ENCODE measurements at places on chromosomes 12 and 14.

GRCh38 chr12:23560611-23561010 is 388.9 kb downstream of the SOX5 start:
- DNase-seq: no peak

- DNase-seq: no peak
Observed at GRCh38 chr12:87413784-87414183, 615.4 kb downstream of the C12orf50 start.

DNA sequence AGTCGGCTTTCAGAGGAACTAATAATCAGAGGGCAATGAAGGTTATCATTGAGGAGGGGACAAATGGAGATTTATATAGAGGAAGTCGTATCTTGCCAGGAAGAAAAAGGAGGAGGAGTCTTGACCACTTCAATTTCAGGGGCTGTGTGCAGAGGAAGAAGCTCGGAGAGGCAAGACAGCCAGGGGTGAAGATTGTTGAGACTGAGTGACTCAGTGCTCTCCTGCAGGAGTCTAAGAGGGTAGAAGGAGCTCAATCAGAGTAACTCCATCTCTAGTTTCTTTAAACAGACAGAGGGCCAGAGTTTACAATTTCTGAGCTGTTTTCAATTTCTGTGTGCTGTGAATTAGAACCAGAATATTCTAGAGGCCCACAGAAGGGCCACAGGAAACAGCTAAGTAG is 439.3 kb upstream of the PRICKLE1 start:
- DNase-seq: no peak

- no peak for DNase-seq
Observed at GRCh38 chr14:74620497-74620921, 8.5 kb upstream of the LTBP2 start.

GRCh38 chr14:47596860-47597259 is 78.5 kb downstream of the MDGA2 start:
- DNase-seq: no peak

GRCh38 chr14:76112889-76113624 is 38.7 kb upstream of the GPATCH2L start:
- DNase-seq: no peak

- no peak for DNase-seq
Observed at GRCh38 chr14:75428230-75429104, 645 bp downstream of the JDP2 start.

GRCh38 chr12:22856178-22856577 is 231.2 kb downstream of the ETNK1 start:
- peak; percentile 32 for DNase-seq

DNA sequence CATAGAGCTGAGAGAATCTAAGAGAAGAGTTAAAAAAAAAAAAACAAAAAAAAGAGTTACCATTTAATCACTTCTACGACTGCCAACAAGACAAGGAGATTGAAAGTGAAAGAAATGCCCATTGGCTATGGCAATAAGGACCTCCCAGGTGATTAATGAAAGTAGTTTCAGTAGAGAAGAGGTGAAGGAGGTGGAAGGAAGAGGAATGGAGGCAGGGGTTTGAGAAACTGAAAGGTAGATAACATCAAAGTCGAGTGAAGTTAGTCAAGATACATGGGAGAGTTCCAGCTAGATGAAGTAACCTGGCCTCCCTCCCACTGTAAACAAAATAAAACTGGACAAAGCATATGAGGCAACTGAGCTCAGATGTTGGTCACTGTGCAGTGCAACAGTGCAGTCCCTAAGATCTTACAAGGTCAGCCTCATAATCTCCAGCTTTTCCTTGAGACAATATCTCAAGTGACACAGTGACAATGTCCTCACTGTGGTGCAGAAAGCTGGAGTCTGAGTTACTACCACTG is 118.0 kb upstream of the CCDC198 start:
- no peak for DNase-seq

DNA sequence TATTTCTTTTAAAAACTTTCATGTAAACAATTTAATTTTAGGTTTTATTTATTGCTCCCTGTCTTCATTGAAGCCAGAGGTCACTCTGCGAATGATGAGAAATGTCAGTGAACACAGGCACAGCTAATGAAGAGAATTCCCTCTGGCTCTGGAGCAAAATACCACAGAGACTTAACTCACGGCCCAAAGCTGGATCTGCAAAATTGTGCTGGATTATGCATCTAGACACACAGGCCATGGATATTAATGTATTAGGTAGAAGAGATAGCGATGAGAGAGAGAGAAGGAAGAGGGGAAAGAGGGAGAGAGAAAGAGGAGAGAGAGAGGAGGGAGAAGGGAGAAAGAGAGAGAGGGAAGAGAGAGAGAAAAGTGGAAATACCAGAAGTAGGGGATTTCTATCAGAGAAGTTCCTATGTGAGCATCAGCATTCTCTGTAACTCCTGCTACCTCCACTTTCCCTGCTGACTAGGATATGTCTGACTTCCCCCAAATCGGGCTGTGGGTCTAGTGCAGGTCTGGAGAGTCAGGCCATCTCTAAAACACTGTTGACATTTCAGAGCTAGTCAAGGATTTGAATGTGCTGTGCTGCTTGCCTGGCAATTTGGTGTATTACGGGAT is 3.7 kb downstream of the ARHGDIB start:
- DNase-seq: no peak

- DNase-seq: no peak
Observed at GRCh38 chr12:23055004-23055403, 430.0 kb downstream of the ETNK1 start.

- no peak for DNase-seq
Observed at GRCh38 chr12:77590306-77590705, 240.4 kb upstream of the NAV3 start.

DNA sequence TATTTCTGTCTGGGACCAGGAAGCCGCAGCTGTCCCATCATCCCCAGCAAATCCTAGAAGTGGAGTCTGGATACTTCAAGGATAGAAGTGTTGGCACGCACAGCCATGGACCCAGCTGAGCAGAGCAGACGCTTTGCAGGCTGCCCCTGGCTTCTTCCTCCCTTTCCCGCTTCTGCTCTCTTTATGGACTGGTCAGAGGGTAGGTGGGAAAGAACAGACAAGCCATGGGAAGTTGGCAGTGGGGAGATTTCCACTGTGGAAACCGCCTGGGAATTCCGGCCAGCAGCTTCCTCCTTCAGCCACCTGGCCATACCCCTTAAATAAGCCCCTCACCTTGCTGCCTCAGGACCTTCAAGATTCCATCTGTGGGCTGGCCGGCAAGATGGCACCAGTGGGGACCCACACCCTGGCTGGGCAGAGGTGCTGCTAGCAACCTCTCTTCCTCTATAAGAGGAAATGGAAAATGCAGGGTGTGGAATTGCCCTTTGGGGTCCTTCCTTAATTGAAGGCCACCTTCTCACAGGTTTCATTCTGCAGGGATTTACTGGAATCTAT is 20.6 kb downstream of the OTUB2 start:
- DNase-seq: no peak

DNA sequence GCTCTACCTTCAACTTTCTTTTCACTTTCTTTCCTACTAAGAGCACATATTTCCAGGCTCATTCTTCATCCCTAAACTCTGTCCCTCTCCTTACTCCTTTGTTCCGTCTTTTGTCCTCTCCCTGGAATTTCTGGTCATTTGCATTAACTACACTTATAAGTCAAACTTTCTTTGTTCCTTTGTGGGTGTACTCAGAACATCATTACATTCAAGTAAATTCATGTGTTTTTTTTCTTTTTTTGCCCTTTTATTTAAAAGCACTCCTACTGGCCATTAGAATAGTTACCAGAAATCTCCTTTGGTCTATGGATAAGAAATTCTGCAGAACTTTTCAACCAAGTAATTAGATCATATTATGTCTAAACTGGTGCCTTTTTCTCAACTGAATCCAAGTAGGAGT is 802.6 kb downstream of the DIO2 start:
- DNase-seq: no peak

- DNase-seq: no peak
Observed at GRCh38 chr12:110339184-110339952, 58.3 kb downstream of the ATP2A2 start.

- peak; percentile 48 for DNase-seq
Observed at GRCh38 chr14:69298131-69299071, 38.4 kb downstream of the GALNT16 start.

DNA sequence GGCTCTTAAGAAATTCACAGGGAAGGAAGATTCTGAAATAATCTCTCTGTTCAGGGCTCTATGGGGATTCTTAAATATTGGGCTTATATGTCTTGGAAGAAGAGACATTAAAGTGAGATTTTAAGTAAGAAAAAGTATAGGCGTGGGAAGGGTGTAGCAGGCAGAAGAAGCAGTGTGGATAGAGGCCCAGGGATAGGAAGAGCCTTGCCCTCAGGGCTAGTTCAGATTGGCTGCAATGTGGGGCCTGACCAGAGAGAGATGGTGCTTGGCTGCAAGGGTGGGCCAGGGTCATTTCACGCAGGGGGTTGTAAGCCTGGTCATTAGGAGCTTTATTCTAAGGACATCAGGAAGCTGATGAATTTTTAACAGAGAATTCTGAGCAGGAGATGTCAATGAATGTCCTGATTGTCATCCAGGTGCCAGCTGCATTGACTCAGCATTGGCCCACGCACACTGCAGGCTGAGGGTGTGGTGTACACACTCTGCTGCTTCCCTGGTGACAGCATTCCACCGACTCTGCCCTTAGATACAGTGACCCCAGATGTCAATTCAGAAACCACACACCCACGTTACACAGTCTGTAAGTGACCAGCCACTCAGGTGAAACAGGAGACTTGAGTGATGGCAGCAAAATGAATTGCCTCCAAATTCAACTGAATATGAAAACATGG is 582.5 kb downstream of the NRXN3 start:
- DNase-seq: no peak

DNA sequence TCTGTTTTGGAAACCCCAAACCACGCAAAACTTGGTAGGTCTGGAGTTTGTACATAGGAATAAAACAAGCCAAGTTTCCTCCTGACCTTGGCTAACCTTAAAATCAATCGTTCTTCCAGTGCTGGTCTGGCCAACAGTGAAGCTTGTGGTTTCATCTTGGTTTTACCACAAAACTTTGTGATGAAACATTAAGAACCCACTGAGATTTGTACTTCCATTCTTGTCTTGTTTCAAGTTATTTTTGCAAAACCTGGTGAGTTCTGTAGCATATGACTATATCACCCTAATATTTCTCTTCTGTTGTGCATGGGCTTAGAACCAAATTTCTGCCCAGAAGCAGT is 26.4 kb downstream of the SIX1 start:
- no peak for DNase-seq

DNA sequence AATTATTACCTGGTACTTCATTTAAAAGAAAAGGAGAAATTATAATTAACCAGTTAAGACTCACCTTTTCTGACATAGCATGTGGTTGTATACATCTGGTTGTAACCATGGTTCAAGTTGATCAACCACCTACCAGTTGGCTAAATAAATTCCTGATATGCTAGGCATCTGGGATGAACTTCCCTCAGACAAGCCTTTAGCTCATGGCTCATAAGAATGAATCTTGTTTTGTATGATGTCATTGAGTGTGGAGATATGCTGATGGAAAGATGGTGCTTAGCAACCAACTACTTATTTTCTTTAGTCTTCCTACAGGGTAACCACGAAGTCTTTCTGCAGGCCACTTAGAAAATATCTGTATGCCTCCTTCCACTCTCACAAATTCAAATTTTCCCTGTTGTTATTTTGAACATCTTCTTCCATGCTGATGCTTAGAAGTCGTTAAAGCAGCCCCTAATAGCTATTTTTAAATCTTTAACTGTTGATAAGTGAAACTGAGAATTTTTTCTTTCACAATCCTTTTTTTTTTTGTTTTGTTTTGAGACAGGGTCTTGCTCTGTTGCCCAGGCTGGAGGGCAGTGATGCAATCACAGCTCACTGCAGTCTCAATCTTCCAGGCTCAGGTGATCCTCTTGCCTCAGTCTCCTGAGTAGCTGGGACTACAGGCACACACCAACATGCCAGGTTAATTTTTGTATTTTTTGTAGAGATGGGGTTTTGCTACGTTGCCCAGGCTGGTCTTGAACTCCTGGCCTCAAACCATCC is 51.9 kb upstream of the PTHLH start:
- no peak for DNase-seq

DNA sequence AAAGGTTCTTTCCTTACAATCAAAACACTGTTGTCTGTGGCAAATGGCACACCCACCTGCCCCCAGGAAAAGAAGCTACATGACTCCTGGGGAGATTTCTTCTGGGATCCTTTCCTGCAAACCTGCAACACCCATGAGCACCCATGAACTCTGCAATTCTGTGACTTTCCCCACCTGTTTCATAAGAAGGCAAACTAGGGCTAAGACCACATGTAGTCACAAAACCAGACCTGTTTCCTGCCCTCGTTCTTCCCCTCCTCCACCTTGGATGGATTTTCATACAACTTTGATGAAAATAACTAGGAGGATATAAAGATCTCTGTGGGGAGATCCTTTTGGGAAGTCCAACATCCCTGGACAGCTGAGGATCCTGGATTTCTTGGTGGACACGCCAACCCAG is 1084.7 kb downstream of the BCL11B start:
- no peak for DNase-seq

GRCh38 chr12:55906056-55906455 is 21.6 kb downstream of the PYM1 start:
- DNase-seq: no peak

GRCh38 chr14:101223127-101223526 is 319.6 kb upstream of the RTL1 start:
- DNase-seq: no peak

- DNase-seq: no peak
Observed at GRCh38 chr14:22884076-22884737, 1.2 kb downstream of the REM2 start.

DNA sequence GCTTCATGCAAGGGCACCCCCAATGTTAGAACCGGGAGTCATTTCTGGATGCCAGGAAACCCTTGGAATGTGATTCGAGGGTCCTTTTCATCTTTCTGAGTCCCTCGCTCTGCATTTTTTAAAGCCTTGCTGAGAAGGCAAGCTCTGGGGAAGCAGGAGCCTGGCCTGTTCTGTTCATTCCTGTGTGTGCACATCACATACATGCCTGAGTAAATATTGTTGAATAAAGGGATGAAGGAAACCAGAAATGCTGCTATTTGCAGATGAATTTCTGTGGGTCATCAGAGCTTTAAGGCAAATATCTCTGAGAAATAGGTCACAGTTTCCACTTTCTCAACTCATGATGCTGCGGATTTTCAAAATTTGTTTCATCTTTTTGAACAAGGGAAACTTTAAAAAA is 170.1 kb downstream of the PAH start:
- DNase-seq: no peak

- no peak for DNase-seq
Observed at GRCh38 chr12:33277376-33277775, 162.2 kb downstream of the SYT10 start.

- DNase-seq: no peak
Observed at GRCh38 chr12:54529581-54529980, 19.8 kb upstream of the PDE1B start.

GRCh38 chr14:68824517-68825347 is 31.9 kb upstream of the ZFP36L1 start:
- DNase-seq: peak; percentile 26

- DNase-seq: no peak
Observed at GRCh38 chr12:110351119-110351518, 52.4 kb downstream of the ANAPC7 start.

- DNase-seq: no peak
Observed at GRCh38 chr14:73262427-73263183, 25.3 kb downstream of the PAPLN start.

Measured in NCI-H1694 (cell line).